ENCODE measurements at places on chromosomes 7 and 10. TPM values are rescaled to one million over a fixed set of nuclear protein-coding genes. Genes with fewer than 3 reads are reported as not detected.
A peak's percentile ranks its signal among the peaks of the same experiment; 100 is the strongest.

DNA sequence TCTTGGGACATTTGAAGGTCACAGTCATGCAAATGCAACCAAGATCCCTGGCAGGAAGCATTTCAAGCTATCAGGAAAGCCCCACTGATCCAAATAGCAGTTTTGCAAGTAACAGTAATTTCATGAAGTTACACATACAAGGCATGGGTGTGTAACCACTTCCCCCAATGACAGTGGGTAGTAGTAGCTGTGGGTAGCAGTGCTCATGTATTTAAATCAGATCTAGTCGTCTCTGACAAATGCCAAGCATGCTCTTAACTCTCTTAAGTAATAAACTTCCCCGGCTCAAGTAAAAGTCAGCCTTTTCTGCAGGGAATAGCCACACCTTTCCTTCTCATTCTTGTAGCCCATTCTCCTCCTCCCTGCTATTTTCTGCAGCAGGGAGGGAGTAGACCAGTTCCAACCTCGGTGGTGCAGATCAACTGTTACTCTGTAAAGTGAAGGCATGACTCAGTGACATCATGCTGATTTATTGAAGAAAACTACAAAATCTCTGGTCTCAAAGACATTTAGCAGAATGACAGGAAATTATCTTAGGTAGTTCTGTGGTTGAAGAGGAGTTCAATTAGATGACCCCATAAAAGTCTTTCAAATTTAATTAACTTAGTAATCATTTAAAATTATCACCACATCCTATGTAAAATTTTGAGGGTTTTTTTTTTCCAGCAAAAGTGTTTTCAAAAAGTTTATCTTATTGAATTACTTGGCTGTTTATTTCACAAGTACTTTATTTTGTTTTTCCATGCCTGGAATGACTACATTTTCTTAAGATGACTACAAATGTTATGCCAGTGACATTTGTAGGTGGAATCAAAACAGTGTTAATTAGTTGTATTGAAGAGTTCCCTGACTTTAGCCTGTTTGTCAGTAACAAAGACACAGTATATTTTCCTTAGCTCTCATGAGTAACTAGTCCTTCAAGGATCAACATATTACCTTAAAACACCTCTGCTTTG is 568.3 kb downstream of the INHBA start:
- DNase-seq, result peak; percentile 20

DNA sequence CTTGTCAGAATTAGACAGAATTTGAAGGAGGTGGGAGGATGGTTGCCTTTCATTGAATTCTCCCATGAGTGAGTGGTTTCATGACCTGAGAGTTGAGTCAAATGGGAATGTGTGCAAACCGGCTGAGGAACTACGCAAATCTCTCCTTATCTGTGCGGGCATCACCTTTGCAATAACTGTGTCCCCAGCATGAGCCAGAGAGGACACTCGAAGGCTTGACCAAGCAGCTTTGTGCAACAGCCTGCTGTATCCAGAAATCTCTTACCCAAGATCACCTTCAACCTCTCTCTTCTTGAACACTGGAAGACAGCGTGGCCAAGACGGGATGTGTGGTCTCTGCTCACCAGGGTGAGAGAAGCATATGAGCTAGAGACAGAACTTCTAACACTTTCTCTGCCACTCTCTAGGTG is 93.8 kb upstream of the IKZF1 start:
- no peak for DNase-seq

- DNase-seq, result peak; percentile 57
These were observed 225.1 kb downstream of the GATA3 start for GRCh38 chr10:8279598-8279997.

DNA sequence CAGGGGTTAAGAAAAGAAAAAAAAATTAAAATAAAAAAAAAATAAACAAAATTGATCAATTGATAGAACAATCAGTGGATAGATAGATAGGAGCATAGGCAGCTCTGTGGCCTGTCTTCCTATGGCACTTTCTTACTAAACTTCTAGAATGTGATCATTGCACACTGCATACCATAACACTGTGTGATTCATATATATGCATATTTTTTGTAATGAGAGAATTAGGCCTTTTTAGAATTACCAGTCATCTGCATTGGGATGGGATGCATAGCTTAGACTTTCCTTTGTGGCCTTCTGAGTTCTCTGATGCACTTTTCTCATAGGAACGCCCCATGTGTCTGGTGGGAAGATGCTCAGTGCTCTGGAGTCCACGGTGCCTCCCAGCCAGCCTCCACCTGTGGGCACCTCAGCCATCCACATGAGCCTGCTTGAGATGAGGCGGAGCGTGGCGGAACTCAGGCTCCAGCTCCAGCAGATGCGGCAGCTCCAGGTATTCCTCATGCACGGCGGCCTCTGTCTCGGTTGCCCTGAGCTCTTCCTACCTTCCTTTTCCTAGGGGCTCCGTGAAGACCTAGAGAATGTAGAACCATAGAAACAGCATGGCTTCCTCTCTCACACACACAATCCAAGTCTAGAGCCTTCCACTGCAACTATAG is 222.5 kb downstream of the ARHGAP21 start:
- DNase-seq, result no peak

- no peak for DNase-seq
These were observed 300.4 kb downstream of the AHR start for GRCh38 chr7:17598846-17599245.

DNA sequence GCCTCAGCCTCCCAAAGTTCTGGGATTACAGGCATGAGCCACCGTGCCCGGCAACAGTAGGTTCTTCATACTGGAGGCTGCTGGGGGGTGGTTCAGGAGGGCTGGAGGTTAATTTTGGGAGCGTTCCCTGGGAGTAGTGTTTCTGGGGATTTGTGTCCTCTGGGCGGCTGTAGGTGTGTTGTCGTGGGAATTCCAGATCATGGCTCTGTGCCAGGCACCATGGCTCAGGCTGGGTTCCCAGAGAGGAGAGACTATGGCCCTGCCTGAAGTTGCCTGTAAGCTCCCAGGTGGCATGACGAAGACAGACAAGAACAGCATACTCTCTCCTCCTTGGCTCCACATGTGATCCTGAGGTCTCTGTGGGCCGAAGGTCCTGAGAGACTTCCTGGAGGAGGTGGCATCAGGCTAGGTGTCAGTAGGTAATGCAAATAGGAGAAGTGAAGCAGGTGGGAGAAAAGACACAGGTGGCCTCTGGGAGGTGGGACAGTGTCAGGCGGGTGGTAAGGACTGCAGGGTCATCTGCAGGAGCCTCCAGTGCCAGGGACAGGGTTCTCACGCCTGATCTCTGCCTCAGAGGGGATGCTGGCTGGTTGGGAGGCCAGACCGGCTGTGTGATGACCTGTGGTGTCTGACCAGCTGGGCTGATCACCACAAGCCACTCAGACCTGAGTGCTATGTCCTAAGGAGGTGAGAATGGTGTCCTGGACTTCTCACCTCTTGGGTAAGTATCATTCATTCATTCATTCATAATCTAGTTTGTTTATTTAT is 18.7 kb downstream of the CLIP2 start:
- no peak for DNase-seq

DNA sequence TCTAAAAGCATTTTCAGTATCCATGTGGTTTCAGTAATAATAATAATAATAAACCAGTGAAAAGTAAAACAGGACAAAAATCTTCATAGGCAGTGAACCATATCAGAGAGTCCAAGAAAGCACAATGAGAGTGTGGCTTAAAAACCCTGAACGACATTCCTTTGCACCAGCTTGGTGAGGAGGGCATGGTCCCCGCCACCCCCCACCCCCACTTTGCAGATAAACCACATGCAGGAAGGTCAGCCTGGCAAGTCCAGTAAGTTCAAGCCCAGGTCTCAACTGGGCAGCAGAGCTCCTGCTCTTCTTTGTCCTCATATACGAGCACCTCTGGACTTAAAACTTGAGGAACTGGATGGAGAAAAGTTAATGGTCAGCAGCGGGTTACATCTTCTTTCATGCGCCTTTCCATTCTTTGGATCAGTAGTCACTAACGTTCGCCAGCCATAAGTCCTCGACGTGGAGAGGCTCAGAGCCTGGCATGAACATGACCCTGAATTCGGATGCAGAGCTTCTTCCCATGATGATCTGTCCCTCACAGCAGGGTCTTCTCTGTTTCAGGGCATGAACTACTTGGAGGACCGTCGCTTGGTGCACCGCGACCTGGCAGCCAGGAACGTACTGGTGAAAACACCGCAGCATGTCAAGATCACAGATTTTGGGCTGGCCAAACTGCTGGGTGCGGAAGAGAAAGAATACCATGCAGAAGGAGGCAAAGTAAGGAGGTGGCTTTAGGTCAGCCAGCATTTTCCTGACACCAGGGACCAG is 172.5 kb downstream of the EGFR start:
- no peak for DNase-seq

DNA sequence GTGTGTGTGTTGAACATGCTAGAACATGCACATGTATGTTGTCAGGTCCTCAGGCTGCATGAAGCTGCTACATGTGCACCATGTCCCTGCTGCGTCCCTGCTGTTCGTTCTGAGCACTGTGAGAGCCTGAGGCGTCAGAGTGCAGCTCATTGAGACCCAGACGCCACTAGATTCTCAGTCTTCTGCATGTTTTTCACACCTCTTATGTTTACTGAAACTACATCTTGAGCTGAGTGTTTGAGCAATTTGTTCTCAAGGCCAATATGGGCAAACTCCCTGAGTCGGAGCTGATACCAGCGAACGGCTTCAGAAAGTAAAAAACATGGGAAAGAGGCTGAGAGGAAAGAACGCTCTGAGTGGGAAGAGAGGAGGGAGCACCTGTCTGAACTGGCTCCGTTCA is 350.4 kb downstream of the PAXIP1 start:
- no peak for DNase-seq

The DIP2C gene
- 10.7 TPM for total RNA-seq

The AKR1C4 gene
- total RNA-seq, result not detected

The CPXM2 gene
- total RNA-seq, result 0.52 TPM

The SFTPA1 gene
- total RNA-seq, result not detected

The NDUFA5 gene
- total RNA-seq, result 15.9 TPM

The FXYD4 gene
- total RNA-seq, result not detected

All from MG63 (cell line).